ENCODE measurements at places on chromosomes 12 and 14.

DNA sequence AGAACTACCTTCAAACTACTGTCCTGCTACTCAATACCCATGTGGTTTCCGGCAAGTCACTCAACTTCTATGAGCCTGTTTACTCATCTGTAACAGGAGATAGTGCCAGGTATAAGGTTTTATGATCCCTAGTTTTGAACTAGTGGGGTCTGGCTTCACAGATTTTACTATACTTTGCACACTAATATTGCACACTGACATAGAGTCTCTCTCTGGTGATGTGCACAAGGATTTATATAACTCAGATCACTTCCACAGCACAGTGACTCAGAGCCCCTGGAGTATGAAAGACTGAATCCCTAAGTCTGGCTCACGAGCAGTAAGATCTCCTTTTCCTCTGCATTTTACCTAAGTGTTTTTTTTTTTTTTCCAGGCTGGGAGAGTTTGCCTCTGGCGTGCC is 69.7 kb upstream of the SLC38A2 start:
- DNase-seq = peak; percentile 55

- no peak for DNase-seq
Measured at GRCh38 chr14:85620947-85621346, 91.0 kb downstream of the FLRT2 start.

GRCh38 chr12:112555621-112556233 is 137.0 kb downstream of the PTPN11 start:
- no peak for DNase-seq

DNA sequence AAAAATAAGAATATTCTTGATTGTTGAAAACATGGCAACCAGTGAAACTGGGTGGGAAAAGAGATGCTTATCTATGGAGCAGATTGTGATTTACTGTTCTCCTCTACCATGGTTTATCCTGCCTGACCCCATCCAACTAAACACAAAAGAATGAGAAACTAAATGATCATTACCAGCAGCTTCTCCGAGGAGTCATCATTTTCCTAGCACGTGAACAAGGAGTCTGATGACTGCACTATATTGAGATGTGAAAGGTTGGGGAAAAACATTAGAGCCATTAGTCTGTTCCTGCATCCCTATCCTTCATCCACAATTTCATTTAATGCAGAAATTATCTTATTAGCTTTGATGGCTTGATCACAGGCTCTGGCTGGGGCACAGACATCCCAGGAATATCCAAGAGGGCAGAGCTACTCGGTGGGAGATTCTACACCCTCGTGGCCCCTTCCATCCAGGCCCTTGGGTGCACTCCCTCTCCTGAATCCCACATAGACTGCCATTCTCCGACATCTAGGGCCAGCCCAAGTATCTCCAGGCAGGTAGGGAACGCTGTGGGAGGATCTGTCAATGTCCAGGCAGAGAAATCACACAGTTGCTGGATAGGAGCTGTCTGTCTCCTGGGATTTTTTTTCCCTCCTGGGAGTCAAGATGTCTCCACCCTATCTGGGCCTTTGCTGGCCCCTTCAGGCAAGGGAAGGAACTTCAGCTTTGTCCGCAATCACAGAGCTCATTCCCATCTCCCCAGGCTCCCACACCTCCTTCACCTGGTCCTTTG is 43.3 kb upstream of the DHRS4 start:
- DNase-seq = peak; percentile 63

- DNase-seq = no peak
Measured at GRCh38 chr12:107544937-107545336, 140.7 kb upstream of the PWP1 start.

DNA sequence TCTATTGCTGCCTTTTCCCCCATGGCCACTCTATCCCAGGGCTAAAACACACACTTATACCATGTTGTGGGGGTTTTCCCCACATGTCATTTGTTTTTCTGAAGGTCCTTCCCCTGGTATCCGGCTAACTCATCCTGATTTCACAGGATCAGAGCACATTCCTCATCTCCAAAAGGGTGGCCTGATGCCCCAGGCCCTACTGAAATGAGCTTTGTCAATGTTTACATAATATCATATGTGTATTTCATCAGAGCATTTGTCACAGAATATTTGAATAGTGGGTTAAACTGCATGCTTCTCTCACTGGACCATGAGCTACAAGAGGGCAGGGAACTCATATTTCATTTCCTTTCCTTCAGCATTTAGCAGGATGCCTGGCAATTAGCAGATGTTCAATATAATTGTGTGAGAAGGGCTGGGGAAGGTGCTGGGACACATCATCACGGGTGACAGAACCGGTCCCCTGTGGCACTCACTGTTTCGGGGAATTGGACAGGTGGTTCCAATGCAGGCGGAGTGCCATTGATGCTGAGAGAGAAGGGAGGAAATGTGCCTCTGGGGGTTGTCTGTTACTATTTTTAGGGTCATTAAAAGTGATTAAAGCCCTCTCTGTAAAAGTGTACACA is 26.8 kb downstream of the EMP1 start:
- peak; percentile 98 for DNase-seq

DNA sequence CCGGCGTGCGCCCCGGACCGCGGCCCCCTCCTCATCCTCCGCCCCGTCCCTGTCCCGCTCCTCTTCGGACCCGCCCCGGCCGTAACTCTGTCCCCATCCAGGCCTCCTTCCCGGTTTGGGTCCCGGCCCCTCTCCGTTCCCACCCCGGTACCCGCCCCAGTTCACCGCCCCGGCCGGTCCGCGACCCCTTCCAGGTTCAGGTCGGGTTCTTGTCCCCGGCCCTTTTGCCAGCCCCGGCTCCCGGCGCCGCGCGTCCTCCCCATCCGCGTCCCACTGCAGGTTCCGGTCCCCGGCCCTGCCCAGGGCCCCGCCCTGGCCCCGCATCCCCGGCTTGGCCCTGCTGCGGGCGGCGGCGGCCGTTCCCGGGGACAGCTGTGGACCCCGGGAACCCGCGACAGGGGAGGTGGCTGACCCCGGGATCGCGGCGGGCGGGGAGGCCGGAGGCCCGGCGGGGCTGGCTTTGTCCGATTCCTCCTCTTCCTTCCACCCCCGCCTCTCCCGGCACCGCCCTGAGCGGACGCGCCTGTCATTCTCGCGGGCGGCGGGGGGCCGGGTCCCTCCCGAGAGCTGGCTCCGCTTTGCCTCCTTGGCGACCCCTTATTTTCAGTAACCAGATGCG is 601 bp downstream of the KLC1 start:
- peak; percentile 31 for DNase-seq
